SK-N-DZ (cell line): ENCODE measurements at places on chromosomes 5 and 9.

- DNase-seq, result peak; percentile 78
These were observed 203.8 kb downstream of the SNCAIP start for GRCh38 chr5:122515709-122516431.

- no peak for DNase-seq
These were observed 265.4 kb upstream of the KLF9 start for GRCh38 chr9:70679845-70680244.

DNA sequence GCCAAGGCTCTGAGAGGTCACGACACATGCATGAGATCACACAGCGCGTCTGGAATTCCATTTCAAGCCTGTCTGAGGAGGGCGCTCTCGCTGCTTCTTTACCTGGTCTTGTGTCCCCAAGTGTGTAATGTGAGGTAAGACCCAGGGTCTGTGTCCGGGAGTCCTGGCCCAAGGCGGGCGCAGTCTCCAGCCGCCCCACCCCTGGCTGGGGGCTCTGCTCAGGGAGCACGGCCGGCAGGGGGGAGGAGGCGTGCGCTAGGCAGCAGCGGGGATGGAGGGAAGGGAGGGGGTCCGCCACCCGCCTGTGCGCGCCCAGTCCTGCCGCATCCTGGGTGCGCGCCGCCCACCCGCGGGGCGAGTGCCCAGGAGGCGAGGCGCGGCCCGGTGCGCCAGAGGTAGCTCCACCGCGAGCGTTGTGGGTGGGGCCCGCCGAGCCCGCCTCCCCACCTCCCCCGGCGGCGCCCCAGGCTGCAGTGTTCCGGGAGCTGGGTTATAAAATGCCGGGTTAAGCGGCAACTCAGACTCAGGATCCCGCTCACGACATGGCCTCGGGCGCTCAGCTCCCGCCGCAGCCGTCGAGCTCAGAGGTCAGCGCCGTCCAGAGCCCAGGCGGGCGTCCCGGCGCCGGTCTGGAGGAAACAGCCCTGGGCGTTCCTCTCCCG lies at the start of gene CCNI2:
Gene CCNI2 (plus strand): TSS at position 473 of the 662 bp plus-strand sequence. CDS start 70 bp downstream, at position 543.
- DNase-seq, result no peak

DNA sequence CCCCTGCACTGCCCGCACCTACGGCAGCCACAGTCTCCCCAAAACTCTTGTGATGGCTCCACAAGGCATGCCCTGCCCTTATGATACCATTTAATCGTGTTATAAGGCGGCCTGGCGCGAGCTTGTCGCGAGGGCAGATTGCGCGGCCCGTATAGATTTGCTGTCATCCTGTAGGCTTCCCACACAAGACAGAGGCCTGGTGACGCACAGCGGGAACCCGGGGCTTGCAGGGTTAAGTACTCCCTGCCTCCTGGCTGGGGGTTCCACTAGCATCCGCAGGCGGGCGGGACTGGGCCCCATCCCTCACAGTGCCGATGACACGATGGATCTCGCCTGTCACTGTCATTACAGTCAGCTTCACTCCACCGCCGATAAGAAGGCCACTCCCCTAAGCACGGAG lies 364.9 kb upstream of the IRX2 start:
- DNase-seq, result no peak

DNA sequence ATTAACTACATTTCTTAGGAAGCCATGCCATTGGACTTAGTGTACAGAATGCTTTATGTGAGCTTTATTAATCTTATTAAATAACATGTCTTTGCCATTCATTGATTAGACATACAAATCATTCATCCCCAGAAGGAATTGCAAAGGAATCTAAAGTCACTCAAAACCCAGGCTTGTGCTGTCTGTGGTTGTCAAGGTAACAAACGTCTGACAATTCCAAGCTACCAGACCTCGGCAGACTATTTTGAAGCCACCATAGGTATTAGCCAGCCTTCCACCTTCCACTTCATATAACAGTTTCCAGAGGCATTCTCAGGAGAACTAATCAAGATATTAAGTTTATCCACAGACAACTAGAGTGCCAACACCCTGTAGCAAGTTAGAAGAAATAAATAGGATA lies 135.2 kb upstream of the TUSC1 start:
- no peak for DNase-seq

DNA sequence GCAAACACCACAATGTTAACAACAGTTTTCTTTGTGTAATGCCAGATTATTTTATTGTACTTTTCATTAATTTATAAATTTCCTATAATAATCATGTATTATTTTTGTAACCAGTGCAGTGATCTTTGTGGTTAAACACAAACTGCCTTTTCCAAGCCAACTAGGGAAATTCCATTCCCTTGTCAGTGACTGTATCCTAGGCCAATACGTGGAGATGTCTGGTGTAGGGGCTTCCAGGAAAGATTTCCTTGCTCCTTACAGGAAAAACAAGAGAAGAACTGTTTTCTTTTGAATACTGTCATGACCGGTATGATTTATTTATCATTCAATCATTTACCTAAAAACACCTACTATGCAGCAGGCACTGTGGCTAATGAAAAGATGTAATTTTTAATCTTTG lies 31.4 kb downstream of the FANCC start:
- no peak for DNase-seq

- no peak for DNase-seq
These were observed 92.2 kb upstream of the LMX1B start for GRCh38 chr9:126521551-126521950.

DNA sequence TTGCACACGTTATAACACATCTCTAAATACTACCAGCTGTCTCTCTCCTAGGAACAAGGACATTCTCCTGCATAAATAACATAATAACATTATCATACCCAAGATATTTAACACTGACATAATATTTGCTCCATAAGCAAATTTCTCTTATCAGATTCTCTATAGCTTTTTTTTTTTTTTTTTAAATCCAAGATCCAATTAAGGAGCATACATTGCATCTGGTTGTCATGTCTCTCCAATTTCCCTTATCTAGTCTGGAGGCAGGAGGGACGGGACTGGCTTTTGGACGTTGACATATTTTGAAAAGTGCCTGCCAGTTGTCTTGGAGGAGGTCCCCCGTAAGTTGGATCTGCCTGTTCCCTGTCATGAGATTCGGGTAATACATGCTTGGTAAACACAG lies 76.6 kb downstream of the RAPGEF1 start:
- peak; percentile 96 for DNase-seq

- no peak for DNase-seq
These were observed 633 bp upstream of the PPP1R26 start for GRCh38 chr9:135478829-135479468.

DNA sequence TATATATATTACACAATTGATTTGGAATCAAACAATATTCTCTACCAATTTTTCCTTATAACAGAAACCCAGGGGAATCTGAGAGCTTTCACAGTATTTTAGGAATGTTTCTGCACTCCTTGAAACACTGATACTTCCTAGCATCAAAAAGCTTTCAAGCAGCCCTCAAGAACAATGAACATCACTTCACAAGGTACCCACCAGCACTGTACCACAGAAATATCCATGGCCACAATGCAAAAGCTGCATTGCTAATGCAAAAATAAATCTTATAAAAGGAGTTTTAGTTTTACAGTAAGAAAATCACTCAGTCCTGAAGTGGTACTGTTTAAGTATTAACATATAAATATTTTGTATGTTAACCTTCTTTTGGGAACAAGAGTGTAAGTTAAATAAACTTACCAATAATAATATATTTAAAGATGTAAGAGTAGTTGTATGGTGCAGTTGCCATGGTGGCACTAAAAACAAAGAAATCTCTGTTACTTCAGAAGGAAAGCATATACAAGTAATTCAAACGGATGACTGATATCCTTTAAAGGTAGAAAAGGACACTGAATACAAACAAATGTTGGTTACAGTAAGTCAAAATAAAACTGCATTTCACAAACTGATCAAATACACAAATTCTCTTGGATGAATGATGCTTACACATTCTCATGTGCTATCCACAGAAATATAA lies 8.6 kb downstream of the RAB14 start:
- DNase-seq, result no peak

DNA sequence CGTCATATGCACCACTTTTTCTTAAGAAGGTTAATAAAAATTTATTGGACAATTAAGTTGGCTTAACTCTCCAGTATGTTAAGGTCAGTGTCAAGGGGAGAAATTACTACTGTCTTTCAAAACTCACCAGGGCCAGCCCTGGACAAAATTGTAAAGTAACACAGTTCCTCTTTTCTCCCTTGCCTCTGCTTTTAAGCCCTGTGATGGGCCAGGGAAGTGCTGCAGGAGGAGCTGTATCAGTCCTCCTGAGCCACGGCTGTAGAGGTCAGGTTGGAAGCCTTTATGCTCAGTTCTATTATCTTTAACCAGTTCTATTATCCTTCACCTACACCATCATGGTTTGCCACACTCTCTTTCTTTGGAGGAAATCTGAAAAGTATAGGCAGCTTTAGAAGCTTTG lies 11.5 kb upstream of the PPP2R2B start:
- DNase-seq, result no peak

DNA sequence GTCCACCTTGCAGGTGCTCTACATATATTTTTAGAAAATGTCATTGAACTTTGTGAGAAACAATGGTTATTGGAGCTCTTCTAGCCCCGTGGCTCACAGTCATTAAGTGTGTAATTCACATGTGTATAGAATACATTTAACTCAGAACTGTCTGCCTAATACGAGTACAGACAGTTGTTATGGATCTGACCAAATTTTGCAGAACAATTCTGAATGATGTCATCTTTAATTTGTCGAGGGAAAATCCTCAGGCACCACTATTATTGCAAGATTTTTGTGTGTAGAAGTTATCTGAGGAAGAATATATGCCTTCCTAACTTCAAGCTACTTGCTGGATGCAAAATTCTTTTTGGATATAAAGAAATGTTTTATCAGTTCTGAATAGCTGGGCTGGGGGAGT lies 216.9 kb downstream of the CD180 start:
- no peak for DNase-seq

GRCh38 chr9:101737165-101737704 lies 1.2 kb downstream of the GRIN3A start:
- no peak for DNase-seq

DNA sequence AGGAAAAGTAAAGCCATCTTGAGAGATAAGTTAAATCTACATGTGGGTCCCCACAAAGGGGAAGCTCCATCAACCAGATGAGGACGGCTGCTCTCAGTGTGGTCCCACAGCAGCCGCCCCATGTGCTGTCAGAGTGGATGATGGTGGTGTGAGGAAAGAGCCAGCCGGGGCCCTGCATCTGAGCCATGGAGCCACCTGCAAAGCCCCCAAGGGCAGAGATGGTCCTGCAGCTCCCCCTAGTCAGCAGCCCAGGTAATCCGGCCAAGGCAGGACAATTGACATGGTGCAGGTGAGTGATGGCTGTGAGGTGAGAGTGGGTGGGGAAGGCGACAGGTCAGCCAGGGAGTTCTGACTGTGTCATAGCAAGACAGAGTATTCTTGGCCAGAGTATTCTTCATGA lies 458.8 kb downstream of the ICE1 start:
- DNase-seq, result peak; percentile 23

GRCh38 chr9:4857163-4857810 lies 64.5 kb downstream of the RCL1 start:
- DNase-seq, result no peak

DNA sequence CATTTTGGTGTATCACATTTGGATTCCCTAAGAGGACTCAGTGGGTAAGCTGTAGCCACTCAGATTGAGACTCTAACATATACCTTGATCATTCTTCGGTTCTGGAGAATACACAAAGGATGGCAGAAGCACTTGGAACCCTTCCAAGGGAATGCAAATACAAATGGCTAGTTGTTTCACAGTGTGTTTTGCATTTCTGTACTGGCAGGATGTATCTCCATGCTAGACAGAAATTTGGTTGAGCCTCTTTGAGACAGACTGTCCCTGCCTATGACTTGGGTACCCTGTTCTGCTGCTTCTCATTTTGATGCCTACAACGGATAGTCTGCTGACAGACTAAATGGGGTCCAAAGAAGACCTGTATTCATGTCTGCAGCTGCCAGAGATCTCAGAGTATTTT lies 273.5 kb downstream of the TMEM38B start:
- DNase-seq, result no peak

DNA sequence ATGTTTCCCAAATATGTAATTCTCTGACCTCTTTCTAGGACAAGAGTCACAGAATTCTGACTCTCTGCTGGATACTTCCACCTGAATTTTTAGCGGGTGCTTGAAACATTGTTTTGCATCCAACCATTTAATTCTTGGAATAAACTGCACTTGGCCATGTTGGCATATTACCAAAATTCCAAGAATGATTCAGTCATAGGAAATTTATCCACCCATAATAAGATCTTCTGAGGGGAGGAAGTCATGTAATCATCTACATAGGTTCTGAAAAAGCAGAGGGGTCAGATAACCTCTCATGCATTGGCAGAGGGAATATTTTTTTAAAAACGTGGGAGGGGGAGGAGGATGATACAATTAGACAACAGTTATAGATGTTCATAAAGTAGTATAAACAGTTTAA lies 156.9 kb downstream of the PAM start:
- no peak for DNase-seq

DNA sequence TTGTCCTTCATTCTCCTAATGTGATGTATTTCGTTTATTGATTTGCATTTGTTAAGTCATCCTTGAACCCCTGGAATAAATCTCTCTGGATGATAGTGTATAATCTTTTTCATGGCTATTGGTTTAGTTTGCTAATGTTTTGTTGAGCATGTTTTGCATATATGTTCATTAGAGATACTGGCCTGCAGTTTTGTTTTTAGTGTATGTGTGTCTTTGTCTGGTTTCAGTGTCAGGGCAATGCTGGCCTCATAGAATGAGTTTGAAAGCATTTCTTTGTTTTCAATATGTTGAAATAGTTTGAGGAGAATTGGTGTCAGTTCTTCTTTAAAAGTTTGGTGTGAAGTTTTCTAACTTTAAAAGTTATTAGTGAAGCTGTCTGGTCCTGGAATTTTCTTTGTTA lies 149.6 kb upstream of the ATP10B start:
- no peak for DNase-seq

DNA sequence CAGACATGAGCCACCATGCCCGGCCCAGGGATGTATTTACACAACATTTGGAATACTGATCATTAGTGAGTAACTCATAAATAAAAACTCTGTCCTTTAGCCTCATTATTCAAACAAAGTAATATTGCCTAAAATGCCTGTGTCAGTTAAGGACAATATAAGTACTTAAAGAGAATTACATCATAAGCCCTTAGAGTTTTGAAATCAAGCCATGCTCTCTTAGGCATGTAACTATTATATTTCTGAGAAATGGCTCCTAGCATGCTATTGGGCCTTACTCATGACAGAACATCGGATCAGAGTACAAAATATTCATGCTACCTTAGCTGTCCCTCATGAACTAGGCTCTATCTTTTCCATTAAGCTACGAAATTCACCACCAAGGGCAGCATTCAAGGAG lies 309.3 kb downstream of the CHSY3 start:
- no peak for DNase-seq

GRCh38 chr5:154419236-154419635 lies 26.6 kb upstream of the SAP30L start:
- no peak for DNase-seq

- DNase-seq, result no peak
These were observed 8.2 kb downstream of the CTSL start for GRCh38 chr9:87734106-87734505.

DNA sequence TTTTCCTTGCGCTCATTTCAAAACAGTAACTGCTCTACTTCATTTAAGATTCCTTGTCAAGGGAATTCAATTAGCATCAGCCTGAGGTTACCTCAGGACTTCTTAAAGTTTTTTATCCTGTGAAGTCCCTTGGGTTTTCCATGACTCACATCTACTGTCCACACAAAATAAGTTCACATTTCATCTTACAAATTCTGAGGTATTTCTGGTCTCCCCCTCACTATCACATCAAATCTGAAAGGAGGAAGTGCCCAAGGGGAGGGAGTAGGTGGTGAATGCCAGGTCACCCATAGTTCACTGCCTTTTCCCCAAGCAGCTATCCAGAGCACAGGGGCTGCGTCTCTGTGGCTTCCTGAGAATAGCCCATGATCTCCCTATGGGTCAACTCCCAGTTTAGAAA lies 227.1 kb upstream of the NREP start:
- peak; percentile 37 for DNase-seq
